ENCODE measurements at places on chromosomes 11 and 22. TPM values are rescaled to one million over a fixed set of nuclear protein-coding genes. Genes with fewer than 3 reads are reported as not detected.

- DNase-seq, result no peak
These were observed 28.7 kb downstream of the PDGFB start for GRCh38 chr22:39216143-39216490.

GRCh38 chr11:120271672-120272071 is 31.7 kb downstream of the POU2F3 start:
- DNase-seq, result no peak

The TNNI2 gene
- not detected for polyA plus RNA-seq

The OR8D1 gene
- polyA plus RNA-seq, result not detected

The CHST1 gene
- polyA plus RNA-seq, result 2.1 TPM

All from GM23338 (cell line).